GM12892 (cell line): ENCODE measurements at places on chromosomes 4 and X.

DNA sequence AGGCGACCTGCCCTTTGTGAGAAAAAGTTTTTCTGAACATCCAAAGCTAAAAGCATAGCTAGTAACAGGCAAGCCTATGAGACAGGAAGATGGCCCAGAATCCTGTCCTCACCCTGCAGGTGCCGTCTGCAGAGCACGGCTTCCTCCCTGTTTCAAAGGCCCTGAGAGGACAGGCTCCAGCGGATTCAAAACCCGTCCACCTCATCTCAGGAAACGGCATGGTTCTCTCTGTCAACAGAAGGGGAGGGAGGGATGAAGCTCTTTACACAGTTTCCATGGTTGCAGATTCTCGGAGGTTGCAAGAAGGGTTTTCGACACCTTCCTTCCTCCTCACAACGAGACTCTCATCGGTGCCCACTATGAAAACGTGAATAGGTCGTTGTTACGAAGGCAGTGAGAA lies 8.3 kb downstream of the PPP2R3B start:
- no peak for DNase-seq

GRCh38 chr4:189845145-189845846 lies 95.4 kb upstream of the FRG1 start:
- no peak for DNase-seq

GRCh38 chrX:78979789-78980464 lies 34.7 kb downstream of the P2RY10 start:
- no peak for DNase-seq

DNA sequence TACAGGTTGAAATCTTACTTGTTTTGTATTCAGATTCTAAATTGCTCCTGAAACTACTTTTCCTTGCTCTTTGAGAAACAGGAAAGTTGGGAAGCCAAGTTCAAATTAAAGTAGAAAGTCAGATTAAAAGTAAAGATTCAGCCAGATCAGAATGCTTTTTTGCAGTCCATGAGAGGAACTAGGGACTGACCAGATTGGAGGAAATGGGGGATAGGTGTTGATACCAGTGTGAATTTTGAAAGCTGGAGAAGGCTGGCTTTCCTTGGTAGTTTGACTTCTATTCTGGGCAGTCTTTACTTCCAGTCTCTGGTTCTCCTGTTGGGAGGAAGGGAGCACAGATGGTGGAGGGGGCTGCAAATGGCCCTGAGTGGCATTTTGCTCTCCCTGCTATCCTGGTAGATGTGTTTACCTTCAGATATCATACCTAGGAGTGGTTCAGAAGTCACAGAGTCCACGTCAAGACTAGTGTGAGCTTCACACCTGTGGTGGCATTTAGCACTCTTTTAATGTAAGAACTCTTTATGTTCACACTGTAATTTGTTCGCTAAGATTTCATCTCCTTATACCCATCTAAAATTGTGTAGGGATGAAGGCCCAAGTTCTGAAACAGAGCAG lies 68.8 kb downstream of the FNIP2 start:
- no peak for DNase-seq

DNA sequence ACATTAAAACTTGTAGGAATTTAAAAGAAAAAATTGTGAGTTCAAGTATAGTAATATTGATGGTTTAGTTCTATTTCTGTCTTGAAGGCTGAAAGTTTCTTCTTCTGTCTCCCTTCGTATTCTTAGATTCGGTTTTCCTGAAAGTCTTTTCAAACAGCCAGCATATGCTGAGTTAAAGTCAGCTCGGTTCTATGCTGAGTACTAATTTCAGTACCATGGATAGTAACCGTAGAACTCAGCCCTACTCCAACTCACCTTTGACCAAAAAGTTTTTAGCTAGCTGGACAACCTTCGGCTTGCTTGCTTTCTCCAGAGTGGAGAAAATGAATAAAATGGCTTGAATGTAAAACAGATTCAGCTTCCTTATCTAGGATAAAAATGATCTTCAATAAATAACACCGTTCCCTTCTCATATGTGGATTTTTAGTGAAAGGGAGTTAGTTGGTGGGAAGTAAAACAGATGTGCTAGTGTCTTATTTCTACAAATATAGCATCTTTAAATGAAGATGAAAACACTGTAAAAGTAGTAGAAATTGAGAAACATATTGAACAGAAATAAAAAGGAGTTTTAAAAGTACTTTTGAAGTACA lies 5.2 kb downstream of the POU4F2 start:
- no peak for DNase-seq

GRCh38 chrX:136126872-136127406 lies 20.4 kb upstream of the FHL1 start:
- DNase-seq = no peak
